ENCODE measurements at places on chromosomes 1 and 21. TPM values are rescaled to one million over a fixed set of nuclear protein-coding genes. Genes with fewer than 3 reads are reported as not detected.

S100A13 gene
- total RNA-seq = 265 TPM

WDR64 gene
- 0.54 TPM for total RNA-seq

GSTM3 gene
- total RNA-seq = 94.1 TPM

CFHR1 gene
- not detected for total RNA-seq

ANKRD65 gene
- 1.6 TPM for total RNA-seq

CCDC17 gene
- 1.2 TPM for total RNA-seq

OXCT2 gene
- total RNA-seq = 21.2 TPM

All from right cardiac atrium (tissue), 5 donors.